ENCODE measurements at places on chromosomes 1 and 21. TPM values are rescaled to one million over a fixed set of nuclear protein-coding genes. Genes with fewer than 3 reads are reported as not detected.

ATG4C gene
- 2.0 TPM for total RNA-seq

CCDC30 gene
- total RNA-seq: 0.49 TPM

PLA2G4A gene
- total RNA-seq: not detected

GIPC2 gene
- total RNA-seq: not detected

KLF17 gene
- total RNA-seq: not detected

MYOC gene
- 84.2 TPM for total RNA-seq

THEMIS2 gene
- 3.9 TPM for total RNA-seq

IQGAP3 gene
- total RNA-seq: 13.4 TPM

DNASE2B gene
- not detected for total RNA-seq

OR2L8 gene
- not detected for total RNA-seq

E2F2 gene
- total RNA-seq: 8.4 TPM

BGLAP gene
- not detected for total RNA-seq

FMN2 gene
- not detected for total RNA-seq

UMODL1 gene
- not detected for total RNA-seq

TMEM63A gene
- 1.8 TPM for total RNA-seq

SLAMF8 gene
- not detected for total RNA-seq

LIPI gene
- total RNA-seq: not detected

NMNAT2 gene
- total RNA-seq: 0.27 TPM

HTR6 gene
- total RNA-seq: 0.14 TPM

NTMT2 gene
- total RNA-seq: not detected

GPATCH3 gene
- total RNA-seq: 22.0 TPM

ELOA gene
- 54.7 TPM for total RNA-seq

TEX38 gene
- not detected for total RNA-seq

HLCS gene
- 18.9 TPM for total RNA-seq

TBX19 gene
- 0.07 TPM for total RNA-seq

RORC gene
- total RNA-seq: not detected

PTGS2 gene
- not detected for total RNA-seq

C1orf87 gene
- total RNA-seq: not detected

SHISA4 gene
- total RNA-seq: 0.31 TPM

All from G401 (cell line).